Activated CD8-positive, alpha-beta T cell treated with anti-CD3 and anti-CD28 coated beads, Interleukin-2, amount 10 ng/mL, durations not matched to agents 7 days and 5 days (primary cell): ENCODE measurements at places on chromosomes 5 and 9. TPM values are rescaled to one million over a fixed set of nuclear protein-coding genes. Genes with fewer than 3 reads are reported as not detected.

RELL2 gene
- total RNA-seq, result 37.1 TPM

HAVCR2 gene
- 78.7 TPM for total RNA-seq

EQTN gene
- total RNA-seq, result not detected

DNA sequence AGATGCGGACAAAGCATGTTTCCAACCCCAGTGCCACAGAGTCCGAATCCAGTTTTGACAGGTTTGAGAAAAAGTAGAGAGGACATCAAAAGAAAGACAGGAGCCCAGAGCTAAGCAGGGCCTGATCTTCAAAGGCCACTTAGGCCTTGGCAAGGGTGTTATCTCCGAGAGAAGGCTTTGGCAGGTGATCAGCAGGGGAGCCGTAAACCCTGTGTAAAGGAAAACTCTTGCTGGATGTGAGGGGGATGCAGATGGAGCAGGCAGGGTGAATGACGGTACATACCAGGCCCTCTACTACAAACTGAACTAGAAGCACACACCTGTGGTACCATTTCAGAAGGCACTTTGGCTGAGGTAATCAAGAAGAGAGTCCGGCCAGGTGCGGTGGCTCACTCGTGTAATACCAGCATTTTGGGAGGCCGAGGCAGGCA, 1.4 kb upstream of the HNRNPH1 start:
- DNase-seq, result no peak
